ENCODE measurements at places on chromosomes 1 and 21. TPM values are rescaled to one million over a fixed set of nuclear protein-coding genes. Genes with fewer than 3 reads are reported as not detected.

- no peak for ATAC-seq
Measured at GRCh38 chr1:225843426-225843795, 33.5 kb downstream of the EPHX1 start.

The RAD54L gene
- total RNA-seq, result 0.65 TPM

DNA sequence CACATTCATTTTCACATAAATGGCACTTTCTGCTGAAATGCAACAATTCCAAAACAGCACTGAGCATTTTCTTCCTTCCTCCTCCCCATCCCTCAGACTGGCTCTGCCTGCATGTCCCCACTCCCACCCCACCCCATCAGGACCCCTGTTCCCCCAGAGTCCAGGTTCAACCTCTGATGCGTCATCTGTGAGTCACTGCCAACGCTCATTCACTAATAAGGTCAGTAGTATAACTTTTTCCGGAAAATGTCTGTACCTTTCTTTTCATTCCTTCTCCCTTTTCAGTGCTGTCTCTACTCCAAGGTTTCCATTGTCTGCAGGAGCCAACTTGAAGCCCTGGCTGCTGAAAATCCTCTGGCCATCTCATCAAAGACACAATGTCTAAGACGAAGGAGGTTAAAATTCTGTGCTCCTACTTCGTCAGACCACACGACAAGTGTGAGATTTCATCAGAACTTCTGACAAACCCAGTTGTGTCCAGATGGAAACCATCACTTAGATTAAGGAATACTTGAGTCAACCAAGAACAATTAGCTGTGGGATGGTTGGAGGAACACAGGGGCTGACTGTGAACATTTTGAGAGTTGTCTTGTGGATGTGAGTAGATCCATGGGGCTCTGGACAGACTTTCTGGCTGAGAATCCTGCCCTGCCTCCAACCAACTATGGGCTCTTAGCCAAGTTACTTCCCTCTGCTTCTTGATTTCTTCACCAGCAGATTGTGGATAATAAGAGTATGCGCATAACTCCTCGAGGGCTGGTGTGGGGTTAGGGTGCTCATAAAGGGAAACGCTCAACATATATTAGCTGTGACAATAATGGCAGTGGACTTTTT is 35.6 kb upstream of the UTS2 start:
- peak; percentile 68 for ATAC-seq

The BCAR3 gene
- total RNA-seq, result 21.4 TPM

GRCh38 chr1:217313096-217313495 is 317.8 kb downstream of the GPATCH2 start:
- no peak for ATAC-seq

The CYP4A11 gene
- total RNA-seq, result 0.21 TPM

DNA sequence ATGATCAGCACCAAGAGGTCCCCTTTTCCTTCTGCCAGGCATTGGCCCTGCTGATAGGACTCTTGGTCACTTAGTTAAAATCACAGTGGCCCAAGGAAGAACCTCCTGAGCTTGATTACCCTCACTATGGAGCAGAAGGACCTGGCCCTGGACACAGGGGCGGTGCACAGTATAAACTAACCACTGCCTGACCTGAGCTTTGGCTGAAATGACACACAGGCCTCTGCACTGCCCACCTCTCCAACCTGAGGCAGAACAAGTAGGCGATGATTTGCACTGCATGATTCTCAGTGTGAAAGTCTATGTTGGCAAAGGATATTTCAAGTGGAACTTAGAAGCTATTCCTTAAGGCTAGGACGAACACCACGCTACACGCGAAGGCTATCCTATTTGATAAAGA is 48.5 kb downstream of the CAPN2 start:
- ATAC-seq, result no peak

GRCh38 chr1:41354956-41355355 is 6.3 kb upstream of the FOXO6 start:
- no peak for ATAC-seq

DNA sequence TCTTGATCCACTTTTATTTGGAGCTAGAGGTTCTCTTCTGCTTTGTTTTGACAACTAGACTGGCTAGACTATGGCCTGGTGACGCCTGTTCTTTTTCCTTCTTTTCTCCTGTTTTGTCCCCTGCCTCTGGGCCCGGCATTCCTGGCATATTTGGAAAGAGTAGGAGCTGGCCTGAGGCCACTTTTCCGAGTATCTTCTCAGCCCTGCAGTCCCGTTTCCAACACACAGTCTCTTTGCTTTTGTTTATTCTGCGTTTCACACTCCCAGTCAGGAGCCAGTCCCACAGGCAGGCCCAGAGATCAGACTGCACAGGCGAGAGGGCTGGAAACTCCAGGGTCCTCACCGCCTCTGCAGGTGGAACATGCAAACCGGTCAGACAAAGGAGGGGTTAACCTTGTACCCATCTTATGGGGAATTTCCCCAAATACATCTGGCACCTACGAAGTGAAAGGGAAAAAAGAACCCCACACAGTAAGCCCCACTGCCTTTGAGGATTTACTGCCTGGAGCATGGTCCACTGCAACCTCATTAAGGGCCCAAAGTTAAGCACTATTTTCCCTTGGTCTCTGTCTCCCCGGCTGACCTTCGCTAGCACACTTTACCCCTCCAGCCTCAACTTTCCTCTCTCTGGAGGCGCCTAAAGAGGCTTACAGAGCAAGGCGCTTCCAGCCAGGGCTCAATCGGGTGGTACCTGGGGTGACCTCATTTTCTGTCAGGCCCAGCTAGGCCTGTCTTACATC is 141.1 kb downstream of the TOMM20 start:
- ATAC-seq, result peak; percentile 88

The BSND gene
- total RNA-seq, result 0.18 TPM

The ADAMTS4 gene
- total RNA-seq, result 3.2 TPM

GRCh38 chr21:18832950-18833349 is 429.4 kb upstream of the TMPRSS15 start:
- peak; percentile 77 for ATAC-seq

The E2F2 gene
- 4.8 TPM for total RNA-seq

- ATAC-seq, result no peak
Measured at GRCh38 chr1:205636732-205637131, 4.9 kb upstream of the ELK4 start.

The FH gene
- total RNA-seq, result 54.5 TPM

GRCh38 chr1:10559386-10559785 is 84.6 kb downstream of the PEX14 start:
- no peak for ATAC-seq

- no peak for ATAC-seq
Measured at GRCh38 chr1:222785529-222785928, 29.3 kb upstream of the DISP1 start.

DNA sequence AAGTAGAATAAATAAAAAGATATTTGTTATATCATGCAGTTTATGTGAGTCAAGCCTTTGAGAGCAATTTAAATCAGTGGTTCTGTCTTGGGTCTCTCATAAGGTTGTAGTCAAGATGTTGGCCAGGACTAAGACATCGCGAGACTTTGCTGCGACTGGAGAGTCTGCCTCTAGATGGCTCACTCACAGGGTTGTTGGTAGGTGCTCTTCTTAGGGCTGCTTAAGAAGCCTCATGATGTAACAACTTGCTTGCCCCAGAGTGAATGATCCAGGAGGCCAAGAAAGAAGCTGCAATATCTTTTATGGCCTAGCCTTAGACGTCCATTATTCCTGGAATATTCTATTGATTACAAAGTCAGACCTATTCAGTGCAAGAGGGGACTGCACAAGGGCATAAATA is 73.1 kb upstream of the CACHD1 start:
- no peak for ATAC-seq

The SOX13 gene
- total RNA-seq, result 7.4 TPM

DNA sequence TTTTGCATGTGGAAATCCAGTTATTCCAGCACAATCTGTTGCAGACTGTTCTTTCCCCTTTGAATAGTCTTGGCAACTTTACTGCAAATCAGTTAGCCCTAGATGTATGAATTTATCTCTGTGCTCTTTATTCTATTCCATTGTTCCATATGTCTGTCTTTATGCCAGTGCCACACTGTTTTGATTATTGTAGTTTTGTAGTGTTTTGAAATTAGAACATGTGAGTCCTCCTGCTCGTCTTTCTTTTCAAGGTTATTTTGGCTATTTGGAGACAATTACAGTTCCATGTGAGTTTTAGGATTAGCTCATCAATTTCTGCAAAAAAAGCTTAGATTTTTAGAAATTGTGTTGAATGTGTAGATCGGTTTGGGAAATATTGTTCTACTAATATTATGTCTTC is 26.6 kb downstream of the WNT3A start:
- no peak for ATAC-seq

DNA sequence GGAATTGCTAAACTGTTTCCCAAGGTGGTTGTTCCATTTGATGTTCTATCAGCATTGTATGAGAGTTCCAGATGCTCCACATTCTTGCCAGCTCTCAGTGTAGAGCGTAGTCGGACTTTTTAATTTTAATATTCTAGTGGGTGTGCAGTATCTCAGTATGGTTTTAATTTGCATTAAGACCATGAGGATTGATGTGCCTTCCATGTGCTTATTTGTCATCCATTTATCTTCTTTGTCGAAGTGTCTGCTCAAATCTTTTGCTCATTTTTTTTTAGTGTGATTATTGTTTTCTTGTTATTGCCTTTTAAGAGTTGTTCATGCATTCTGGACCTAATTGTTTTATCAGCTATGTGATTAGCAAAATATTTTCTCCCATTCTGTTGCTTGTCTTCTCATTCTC is 13.8 kb upstream of the GUCA2B start:
- ATAC-seq, result no peak

The SPATA21 gene
- 0.16 TPM for total RNA-seq

- ATAC-seq, result no peak
Measured at GRCh38 chr21:36487641-36488307, 7.9 kb upstream of the CLDN14 start.

DNA sequence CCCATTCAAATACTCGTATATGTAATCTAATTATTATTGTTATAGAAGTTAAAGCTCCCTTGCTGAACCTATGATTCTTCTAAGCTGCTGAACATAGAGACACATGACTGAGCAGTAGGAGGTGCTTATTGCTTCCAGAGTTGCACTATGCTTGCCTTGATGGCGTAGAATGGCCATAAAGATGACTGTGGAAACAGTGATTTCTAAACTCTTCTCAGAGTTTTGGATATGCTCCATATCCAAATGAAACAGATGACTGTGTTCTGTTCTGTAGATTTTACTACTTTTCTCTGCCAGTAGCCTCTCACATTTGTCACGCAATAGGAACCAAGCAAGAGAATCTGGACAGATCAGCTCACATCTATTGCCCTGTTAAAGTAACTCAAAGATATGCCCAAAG is 88.1 kb upstream of the CACYBP start:
- no peak for ATAC-seq

- no peak for ATAC-seq
Measured at GRCh38 chr1:162726555-162726954, 63.9 kb upstream of the HSD17B7 start.

All from motor neuron (in vitro differentiated cells).